ENCODE measurements at places on chromosomes 11 and 22. TPM values are rescaled to one million over a fixed set of nuclear protein-coding genes. Genes with fewer than 3 reads are reported as not detected.

BDNF gene
- 12.7 TPM for total RNA-seq

PYGM gene
- total RNA-seq: not detected

SPTBN2 gene
- total RNA-seq: 31.6 TPM

LMNTD2 gene
- total RNA-seq: 2.4 TPM

CCDC116 gene
- total RNA-seq: not detected

CCDC15 gene
- 3.7 TPM for total RNA-seq

GLYATL1B gene
- total RNA-seq: not detected

NRGN gene
- 0.46 TPM for total RNA-seq

GLB1L2 gene
- 4.7 TPM for total RNA-seq

PTGDR2 gene
- 0.10 TPM for total RNA-seq

MIOX gene
- total RNA-seq: not detected

SULT4A1 gene
- 0.50 TPM for total RNA-seq

OSBPL5 gene
- total RNA-seq: 18.1 TPM

ANO3 gene
- 1.5 TPM for total RNA-seq

- no peak for DNase-seq
These were observed at the start of gene HOATZ for GRCh38 chr11:111514216-111515031. TSS of gene HOATZ (plus strand) at chr11:111514778. CDS start at chr11:111514785, 7 bp downstream.

DNA sequence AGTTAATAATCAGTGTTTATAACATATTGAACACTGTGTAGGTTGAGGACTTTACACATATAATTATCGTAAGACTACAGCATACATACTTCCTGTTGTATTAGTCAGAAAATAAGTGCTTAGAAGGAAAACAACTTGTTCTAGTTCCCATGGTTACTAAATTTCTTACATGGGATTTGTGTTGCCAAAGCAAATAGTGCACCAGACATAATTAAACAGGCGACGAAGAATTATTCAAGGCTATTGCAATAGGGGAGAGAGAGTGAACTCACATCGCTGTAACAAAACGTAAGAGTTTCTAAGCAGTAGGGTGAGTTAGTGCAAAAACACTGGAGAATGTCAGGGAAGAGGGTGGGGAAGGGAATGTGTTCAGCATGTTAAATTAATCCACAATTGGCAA is 347.8 kb downstream of the CNTN5 start:
- no peak for DNase-seq

GRCh38 chr11:36300650-36301049 is 4.6 kb downstream of the PRR5L start:
- DNase-seq: no peak

DNA sequence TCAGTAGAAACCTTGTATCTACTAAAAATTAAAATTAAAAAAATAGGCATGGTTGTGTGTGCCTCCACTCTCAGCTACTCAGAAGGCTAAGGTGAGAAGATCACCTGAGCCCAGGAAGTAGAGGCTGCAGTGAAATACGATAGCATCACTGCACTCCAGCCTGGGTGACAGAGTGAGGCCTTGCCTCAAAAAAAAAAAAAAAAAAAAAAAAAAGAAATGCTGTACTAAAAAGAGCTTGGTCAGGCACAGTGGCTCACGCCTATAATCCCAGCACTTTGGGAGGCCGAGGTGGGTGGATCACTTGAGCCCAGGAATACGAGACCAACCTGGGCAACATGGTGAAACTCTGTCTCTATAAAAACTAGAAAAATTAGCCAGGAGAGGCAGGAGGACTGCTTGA is 36.5 kb downstream of the SBF2 start:
- DNase-seq: no peak

GRCh38 chr11:58832056-58832645 is 12.4 kb downstream of the GLYATL2 start:
- no peak for DNase-seq

GRCh38 chr11:22192289-22192641 is 620 bp upstream of the ANO5 start:
- no peak for DNase-seq

DNA sequence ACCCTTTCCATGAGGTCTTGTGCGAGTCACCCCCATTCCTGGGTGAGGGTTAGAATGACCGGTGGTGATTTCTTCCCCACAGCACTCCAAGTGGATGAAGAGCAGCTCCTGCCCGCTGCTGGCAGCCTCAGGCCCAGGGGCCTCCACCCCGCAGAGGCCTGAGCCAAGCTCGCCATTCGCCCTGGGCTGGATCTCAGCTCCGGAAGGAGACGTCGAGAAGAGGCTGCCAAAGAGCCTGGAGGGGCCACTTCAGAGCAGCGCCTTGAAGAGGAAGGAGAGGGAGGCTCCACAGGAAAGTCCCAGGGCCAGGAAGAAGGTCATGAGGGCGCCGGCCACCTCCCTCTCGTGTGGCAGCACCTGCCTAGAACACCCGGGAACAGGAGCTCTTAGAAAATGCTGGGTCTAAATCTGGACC is 8.4 kb downstream of the SLC29A2 start:
- DNase-seq: no peak

GRCh38 chr22:45502215-45503049 is at the start of gene FBLN1:
TSS of gene FBLN1 (plus strand) at chr22:45502883. CDS start at chr22:45502986, 103 bp downstream.
- no peak for DNase-seq

- DNase-seq: no peak
These were observed 2.2 kb downstream of the PLAAT5 start for GRCh38 chr11:63488789-63489188.

GRCh38 chr11:19982774-19983495 is 177.3 kb downstream of the DBX1 start:
- DNase-seq: no peak

DNA sequence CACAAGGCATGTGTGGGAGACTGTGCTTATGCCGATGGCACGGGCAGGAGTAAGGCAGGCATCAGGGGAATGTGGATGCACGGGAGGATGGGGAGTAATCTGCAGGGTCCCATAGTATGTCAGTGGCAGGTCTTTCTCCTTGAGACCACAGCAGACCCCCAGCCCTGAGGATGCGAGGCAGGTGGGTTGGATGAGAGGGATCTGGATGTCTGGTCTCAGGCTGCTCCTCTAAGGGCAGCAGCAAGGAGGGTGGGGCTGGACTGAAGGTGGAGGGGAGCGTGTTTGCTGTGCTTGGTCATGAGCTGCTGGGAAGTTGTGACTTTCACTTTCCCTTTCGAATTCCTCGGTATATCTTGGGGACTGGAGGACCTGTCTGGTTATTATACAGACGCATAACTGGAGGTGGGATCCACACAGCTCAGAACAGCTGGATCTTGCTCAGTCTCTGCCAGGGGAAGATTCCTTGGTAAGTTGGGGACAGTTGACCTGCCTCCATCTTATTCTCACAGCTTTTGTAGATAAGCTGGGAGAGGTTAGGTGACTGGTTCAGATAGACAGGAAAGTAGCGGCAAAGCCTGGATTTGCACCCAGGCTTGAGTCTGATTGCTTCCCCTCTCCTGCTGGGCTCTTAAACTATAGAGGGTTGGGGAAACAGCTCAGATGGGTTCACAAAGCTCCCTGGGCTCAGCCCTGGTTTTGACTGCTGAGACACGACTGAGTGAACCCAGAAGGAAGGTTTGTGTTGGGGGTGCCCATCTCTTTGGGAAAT is at the start of gene APOL1:
Gene APOL1, plus strand, starts transcription at position 380 of the 769 bp plus-strand sequence. CDS start 1,823 bp downstream, outside the sequence.
- DNase-seq: peak; percentile 69

DNA sequence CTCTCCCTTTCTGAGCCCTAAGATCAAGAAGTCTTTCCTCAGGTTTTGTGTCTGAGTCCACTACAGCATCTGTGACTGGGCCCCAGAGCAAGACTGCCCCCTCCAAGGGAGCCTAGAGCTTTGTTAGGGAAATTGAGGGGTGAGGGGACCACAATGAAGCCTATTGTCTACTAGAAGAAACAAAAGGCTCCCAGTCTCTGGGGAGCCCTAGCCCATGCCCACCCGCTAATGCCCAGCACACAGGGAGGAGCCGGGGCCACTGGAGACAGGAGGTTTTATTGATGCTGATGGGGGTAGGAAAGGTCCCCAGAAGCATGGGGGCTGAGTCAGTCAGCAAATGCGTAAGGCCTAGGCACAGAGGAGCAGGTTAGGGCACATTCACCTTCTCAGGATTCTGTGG is 14.0 kb downstream of the RHOG start:
- DNase-seq: no peak

DNA sequence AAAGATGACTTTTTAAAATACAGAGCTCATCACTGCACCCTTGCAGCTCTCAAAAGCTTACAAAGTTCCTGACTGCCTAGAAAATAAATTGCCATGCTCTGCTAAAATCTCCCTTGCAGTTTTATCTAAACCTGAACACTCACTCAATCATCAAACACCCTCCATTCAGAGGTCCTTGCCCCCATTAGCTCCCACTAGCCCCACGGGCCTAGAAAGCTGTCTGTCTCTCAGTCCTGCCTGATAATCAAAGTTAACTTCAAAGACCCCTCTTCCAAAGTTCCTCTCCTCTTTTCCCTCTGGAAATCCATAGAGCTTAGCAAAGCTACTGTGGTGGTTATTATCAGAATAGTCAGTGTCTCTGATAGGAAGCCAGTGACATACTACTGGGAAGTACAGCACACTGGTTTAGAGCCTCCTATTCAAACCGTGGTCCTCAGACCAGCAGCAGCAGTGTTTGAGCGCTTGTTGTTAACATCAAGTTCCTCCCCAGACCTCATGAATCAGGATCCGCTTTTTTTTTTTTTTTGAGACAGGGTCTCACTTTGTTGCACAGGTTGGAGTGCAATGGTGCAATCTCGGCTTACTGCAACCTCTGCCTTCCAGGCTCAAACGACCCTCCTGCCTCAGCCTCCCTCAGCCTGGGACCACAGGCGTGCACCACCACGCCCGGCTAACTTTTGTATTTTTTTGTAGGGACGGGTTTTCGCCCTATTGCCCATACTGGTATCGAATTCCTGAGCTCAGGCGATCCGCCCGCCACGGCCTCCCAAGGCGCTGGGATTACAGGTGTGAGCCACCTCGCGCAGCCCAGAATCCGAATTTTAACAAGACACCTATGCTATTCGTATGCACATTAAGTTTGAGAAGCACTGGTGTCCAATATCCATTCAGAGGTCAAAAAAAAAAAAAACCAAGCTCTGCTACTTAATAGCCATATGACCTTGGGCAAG is 1.2 kb downstream of the NDUFC2 start:
- no peak for DNase-seq

- peak; percentile 55 for DNase-seq
These were observed 18.4 kb downstream of the BCL9L start for GRCh38 chr11:118907051-118908042.

- DNase-seq: no peak
These were observed 99.2 kb upstream of the RASSF10 start for GRCh38 chr11:12909879-12910278.

GRCh38 chr11:74784234-74784633 is 35.6 kb downstream of the RNF169 start:
- DNase-seq: no peak

GRCh38 chr11:58674609-58675008 is 52.1 kb downstream of the CNTF start:
- DNase-seq: no peak

DNA sequence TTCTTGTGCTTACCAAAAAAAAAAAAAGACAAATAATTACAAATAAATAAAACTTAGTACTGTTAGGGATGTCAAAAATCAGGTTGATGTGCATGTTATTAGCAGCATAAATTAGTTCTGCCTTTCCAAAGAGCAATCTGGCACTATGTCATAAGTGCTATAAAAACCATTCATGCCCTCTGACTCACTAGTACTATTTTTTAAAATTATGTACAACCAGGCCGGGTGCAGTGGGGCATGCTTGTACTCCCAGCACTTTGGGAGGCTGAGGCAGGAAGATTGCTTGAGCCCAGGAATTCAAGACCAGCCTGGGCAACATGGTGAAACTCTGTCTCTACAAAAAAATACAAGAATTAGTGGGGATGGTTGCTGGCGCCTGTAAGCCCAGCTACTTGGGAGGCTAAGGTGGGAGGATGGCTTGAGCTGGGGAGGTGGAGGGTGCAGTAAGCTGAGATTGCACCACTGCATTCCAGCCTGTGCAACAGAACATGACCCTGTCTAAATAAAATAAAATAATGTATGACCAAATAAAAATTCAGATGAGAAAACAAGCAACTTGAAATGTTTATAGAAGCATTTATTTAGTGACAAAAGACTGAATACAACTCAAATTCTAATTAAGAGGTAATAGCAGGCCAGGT is 25.3 kb downstream of the UEVLD start:
- no peak for DNase-seq

DNA sequence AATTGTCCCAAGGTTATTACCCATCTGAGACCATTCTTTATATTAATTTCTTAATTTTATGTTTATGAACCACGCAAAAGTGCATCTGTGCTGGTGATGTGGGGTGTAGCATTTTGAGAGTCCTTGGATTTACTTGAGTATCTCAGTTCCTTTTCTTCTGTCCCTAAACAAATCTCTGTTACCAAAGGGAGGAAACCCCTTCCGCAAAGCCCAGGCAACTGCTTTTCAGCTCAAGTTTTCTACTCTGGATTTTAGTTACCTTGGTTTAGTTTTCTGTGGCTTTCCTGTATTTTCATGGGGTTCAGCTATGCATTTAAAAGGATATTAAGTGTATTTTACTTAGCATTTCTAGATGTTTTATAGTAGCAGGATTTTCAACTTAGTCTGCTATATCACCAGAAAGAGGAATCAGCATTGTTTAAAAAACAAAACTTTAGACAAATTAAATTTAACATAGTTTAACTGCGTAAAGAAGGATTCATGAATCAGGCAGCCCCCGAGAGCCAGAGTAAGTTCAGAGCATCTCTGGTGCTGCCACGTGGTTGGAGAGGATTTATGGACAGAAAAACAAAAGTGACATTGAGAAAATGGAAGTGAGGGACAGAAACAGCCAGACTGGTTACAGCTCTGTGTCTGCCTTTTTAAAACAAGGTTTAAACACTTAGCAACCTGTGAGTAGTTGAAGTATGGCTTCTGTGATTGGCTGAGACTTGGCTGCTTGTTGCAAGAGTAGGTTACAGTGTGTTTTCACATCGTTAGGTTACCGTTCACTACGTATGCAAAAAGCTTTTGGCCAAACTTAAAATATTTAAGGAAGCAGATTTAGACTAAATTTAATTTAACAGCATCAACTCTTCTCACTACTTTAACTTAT is 9.6 kb downstream of the ADM start:
- peak; percentile 84 for DNase-seq

- no peak for DNase-seq
These were observed 58.5 kb downstream of the IGLL5 start for GRCh38 chr22:22946131-22946530.

- no peak for DNase-seq
These were observed 77.7 kb upstream of the SORL1 start for GRCh38 chr11:121374286-121374985.

Measured in A172 (cell line).